Left lobe of liver (tissue), 2 donors: ENCODE measurements at places on chromosomes 16 and 17. TPM values are rescaled to one million over a fixed set of nuclear protein-coding genes. Genes with fewer than 3 reads are reported as not detected.

GRCh38 chr16:62077998-62078397 lies 41.8 kb upstream of the CDH8 start:
- no peak for DNase-seq

DNA sequence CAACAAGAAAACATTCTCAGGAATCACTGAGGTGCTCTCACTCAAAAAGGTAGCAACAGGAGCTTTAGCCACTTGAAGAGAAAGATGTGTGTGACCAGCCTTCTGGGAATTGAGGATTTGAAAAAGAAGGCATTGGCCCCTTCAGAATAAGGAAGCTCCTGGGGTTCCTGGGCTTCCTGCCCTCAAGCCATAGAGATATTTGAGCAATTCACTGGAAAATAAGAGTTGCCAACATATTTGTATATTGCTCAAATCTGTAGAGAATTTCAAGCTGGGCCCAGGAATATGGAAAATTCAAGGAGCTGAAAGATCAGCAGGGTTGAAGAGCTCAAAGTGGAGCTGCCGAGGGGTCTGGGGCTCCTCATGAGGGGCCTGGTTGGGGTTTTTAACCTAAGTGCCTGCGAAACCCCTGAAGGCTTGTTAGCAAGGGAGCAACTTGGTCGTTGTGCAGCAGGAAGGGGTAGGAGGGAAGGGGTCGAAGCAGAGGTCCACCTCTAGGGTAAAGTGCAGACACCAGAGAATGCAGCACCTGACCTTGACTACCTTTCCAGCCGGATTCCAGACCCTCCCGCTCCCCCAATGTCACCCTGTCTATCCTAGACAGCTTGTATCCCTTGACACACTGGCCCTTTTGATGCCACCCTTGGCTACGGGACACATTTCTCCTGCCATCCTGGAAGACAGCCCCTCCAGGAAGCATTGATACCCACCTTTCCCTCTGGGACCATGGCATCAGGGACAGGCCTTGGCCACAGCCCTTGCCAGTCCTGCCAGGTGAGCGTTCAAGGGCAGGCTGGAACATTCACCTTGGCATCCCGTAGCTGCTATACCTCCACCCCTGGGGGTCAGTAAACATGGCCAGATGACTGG lies 67.6 kb upstream of the SREBF1 start:
- DNase-seq = no peak

DNA sequence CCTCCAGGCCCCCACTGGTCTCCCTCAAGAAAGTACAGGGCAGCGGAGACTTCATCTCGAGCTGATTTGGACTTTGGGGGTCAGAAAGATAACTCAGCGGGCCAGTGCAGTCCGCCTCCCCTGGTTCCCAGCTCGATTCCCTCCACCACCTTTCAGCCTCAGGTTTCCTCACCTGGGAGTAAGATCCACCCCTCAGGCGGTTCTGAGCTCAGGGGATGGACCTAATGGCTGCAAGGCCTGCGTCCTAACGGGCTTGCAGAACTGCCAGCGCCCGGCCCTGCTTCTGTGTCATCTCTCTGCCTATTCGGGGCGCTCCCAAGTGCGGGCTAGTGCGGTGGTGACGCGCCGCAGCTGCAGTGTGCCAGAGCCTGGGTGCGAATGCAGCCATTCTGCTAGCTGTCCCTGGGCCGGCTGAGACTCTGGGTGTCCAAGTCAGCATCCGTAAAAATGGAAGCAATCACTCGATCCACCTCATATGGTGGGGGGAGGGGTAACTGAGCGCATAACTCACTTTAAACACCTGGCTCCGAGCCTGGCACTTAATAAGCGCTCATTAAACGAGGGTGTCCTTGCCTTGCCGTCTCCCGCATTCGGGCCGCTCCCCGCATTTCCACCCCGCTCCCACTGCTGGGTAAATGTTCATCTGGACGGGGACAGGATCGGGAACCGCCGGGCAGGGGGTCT lies 129.6 kb upstream of the LHX1 start:
- no peak for DNase-seq

GRCh38 chr17:8057691-8058114 lies 18.8 kb downstream of the ALOX15B start:
- DNase-seq = no peak

DNA sequence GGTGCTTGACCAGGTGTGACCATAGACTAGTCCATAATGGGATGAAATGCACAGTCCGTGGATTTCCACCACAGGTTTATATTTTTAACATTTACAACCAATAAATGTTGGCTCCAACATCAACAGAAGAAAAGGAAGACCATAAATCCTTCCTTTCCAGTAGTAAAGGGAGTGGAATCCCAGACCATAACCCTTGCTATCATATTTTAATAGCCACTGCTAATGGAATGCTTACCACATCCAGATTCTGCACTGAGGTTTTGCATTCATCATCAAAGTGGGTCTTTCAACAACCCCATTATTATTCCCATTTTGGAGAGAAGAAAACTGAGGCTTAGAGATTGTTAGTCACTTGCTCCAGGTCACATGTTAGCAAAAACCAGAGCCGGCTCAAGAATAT lies 106.7 kb downstream of the FOXL1 start:
- no peak for DNase-seq

DNA sequence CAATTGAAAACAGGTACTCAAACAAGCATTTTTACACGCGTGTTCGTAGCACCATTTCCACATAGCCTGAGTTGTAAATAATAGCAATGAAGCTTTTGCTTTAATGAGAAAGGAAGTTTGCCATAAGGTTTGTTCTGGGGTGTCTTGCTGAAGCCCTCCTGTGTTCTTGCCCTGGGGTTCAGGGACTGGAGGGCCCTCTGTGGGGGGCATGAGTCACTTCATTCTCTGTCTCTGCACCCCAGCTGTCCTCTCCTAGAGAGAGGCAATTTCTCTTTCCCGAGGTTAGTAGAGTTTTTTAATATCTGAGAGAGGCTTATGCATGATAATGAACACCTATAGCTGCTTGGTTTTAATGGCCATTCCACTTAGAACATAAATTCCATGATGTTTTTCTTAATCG lies 9.6 kb downstream of the AFMID start:
- DNase-seq = no peak

RASD1 gene
- total RNA-seq = 1.1 TPM

DNA sequence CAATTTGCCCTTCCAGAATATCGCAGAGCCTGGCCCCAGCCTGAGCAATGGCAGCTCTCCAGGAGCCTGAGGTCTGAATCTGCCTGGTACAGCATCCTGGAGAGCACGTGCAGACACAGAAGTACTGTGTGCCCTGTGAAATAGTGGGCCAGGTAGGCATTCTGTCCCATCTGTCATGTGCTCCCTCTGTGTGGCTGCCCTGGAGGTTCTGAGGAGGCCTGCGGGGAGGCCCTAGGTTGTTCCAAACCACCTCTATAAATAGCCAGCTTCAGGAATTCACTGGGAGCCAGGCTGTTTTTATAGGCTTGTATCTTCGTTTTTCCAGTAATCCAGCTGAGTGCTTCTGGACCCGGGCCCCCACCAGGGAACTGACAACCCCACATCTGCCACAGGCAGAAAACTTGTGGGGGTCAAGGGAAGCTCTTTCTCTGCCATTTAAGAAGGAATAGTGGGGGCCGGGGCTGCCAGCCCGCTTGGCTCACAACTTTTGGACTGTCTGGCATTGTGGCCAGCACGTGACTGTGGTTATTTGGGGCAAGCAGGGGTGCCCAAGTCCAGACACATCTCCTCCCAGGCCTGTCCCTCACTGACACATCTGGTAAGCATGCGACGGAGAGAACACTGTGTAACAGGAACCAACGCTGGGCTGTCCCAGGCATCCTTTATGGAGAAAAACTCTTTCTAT lies 356.3 kb upstream of the TNRC6C start:
- DNase-seq = peak; percentile 33

SPAG9 gene
- total RNA-seq = 36.5 TPM

TMEM100 gene
- total RNA-seq = 7.0 TPM

RAD51C gene
- total RNA-seq = 5.1 TPM

GRCh38 chr16:56181401-56181800 lies 9.9 kb upstream of the GNAO1 start:
- DNase-seq = no peak

DNA sequence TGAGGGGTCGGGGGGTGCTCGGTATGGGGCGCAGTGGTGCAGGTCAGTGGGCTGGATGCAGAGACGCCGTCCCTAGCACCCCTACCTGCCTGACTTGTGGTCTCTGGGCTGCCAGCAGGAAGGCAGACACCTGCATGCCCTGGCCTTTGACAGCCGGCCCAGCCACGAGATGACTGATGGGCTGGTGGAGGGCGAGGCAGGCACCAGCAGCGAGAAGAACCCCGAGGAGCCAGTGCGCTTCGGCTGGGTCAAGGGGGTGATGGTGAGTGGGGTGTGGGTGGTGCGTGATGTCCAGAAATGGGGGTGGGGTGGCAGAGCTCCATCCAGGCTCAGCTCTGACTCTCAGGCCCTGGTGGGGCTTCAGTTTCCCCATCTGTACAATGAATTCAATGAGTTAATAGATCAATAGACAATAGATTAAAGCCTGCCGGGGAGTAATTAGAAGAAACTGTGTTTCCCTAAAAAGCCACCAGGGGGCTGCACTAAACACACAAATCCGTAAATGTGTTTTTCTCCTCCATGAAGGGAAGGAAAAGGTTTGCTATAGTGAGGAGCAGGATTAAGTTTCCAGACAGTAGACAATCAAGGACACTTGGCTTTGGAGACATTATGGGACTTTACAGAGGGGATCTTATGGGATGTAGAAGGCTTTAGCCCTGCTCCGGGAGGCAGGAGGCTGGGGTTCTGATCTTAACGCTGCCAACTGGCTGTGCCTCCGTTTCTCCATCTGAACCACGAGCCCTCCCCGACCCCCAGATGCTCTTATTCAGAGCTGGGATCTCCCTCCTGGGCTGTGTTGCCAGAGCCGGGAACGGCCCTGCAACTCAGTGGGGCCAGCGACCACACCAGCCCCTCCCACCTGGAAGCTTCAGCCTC lies 2.2 kb downstream of the SLC12A3 start:
- DNase-seq = no peak

GRCh38 chr16:8958344-8959167 lies 5.2 kb downstream of the USP7 start:
- DNase-seq = no peak

LRRC45 gene
- 19.4 TPM for total RNA-seq

LRRC37A gene
- total RNA-seq = 0.45 TPM

MYBBP1A gene
- total RNA-seq = 18.5 TPM

GRCh38 chr17:13537871-13538643 lies 63.7 kb downstream of the HS3ST3A1 start:
- DNase-seq = no peak

METTL9 gene
- total RNA-seq = 11.4 TPM

- DNase-seq = no peak
These were observed 11.2 kb upstream of the SBK1 start for GRCh38 chr16:28280881-28281836.

ZNF821 gene
- 2.4 TPM for total RNA-seq

STH gene
- total RNA-seq = not detected

SEPTIN12 gene
- not detected for total RNA-seq

- no peak for DNase-seq
These were observed 12.4 kb downstream of the P3H4 start for GRCh38 chr17:41799366-41799765.

DNA sequence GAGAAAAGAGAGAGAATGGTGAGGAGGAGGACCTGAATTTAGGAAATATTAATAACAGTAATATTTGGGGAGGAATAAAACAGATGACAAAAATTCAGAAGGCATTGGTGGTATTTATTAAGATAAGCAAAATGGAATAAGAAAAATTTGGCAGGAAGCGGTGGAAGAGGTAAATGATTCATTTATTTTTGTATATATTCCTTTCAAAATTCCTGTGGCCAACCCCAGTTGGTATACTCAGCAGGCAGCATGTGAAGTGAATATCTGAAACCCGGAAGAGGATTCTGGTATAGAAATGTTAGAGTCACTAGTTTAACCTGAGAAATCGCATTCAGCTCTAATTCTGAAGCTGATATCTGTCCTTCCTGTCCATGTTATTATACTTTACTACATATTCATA lies 792.0 kb downstream of the KCNJ2 start:
- no peak for DNase-seq
